ENCODE measurements at places on chromosomes 16 and 17.

DNA sequence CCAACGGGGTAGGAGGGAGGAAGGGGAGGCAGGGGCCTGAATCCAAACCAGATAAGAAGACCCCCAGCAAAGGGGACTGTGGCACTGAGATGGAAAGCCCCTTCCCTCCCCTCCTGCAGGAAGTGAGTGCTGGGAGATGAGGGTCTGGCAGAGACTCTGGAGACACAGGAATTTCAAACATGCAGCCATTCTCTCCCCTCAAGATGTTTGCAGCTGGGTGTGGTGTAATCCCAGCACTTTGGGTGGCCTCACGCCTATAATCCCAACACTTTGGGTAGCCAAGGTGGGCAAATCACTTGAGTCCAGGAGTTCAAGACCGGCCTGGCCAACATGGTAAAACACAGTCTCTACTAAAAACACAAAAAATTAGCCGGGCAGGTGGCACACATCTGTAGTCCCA is 33.9 kb upstream of the FAAP100 start:
- DNase-seq, result no peak

DNA sequence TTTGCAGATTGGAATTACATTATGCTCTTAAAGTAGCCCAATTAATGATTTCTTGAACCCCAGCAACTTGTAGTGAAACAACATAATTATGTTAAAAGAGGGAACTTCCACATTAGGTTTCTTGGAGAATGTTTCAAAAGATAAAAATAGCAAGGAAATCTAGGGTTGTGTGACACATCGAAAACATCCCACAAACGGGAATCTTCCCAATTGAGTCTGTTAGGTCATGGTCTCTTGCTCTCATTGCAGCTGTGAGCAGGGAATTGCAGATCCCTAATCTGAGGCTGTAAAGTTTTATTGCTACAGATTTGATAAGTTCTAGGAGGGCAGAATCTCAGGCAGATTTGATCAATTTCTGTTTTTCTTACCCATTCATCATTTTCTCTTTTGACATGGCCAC is 6.7 kb upstream of the LPO start:
- no peak for DNase-seq

GRCh38 chr17:62194401-62194800 is 129.3 kb upstream of the MED13 start:
- no peak for DNase-seq

GRCh38 chr16:20846551-20846950 is 40.2 kb downstream of the REXO5 start:
- DNase-seq, result no peak

DNA sequence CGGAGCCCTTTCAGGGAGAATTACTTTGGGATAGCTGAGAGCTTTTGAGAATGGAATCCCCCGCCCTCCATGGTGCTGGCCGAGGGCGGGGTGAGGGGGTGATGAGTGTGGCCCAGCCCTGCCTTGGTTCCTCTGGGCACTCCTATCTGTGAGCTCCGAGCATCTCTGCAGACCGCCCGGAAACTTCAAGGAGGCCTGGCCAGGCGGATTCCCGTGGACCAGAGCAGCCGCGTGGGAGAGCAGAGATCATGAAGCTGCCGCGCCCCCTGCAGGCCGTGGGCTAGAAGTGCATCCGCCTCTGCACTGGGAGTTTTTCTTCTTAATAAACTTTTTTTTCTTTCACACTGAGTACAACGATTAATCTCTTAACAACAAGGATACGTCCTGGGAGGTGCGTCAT is 392.9 kb upstream of the EEF2KMT start:
- DNase-seq, result peak; percentile 3

DNA sequence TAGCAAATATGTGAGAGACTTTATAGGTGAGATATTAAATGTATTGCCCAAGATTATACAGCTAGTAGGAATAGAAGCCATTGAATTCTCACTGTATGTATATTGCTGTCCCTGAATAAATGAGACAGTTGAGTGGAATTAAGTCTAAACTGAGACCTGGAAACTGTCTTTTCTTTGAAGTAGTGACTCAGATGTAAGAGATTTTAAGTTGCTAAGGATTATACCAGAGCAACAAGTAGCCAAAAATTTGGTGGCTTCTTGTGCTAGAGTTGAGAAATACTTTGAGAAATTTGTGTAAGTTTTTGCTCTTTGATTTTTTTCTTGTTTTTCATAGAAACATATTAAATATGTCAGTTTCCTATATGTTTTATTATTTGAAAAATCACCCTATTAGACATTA is 58.7 kb downstream of the TANC2 start:
- no peak for DNase-seq

GRCh38 chr16:78230832-78231231 is 131.4 kb downstream of the WWOX start:
- DNase-seq, result no peak

- no peak for DNase-seq
Measured at GRCh38 chr16:85527042-85527766, 85.9 kb upstream of the GSE1 start.

DNA sequence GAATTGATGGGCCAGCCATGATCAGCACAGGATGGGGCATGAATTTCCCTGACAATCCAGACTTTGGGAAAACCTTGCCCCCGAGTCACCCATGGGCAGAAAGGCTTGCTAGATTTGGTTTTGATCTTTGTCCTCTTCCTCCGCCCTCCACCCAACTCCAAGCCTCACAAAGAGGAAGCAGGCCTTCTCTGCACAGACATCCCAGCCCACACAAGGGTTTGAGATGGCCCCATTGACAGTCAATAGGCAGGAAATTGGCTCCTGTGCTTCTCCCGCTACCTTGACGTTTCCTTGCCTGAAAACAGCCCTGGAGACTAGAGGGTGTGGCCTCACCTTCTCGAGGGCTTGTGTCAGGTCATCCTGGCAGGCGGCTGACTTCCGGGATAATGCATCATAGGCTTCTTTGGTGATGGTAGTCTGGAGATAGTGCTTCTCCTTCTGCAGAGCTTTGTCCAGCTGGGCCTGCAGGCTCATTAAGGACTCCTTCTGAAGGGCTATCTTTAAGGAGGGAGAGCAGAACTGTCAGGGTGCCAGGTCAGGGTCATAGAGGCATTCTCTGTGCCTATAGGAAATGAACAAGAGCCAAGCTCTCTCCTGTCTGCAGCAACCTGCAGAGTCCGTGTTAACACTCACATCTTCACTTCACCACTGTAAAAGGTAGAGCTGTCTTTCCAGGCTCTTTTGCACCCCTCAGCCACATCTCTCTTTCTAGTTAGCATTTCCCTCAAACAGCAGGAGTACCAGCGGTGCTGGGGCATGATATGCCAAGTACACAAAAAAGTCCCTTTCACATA is 32.2 kb downstream of the DHX38 start:
- no peak for DNase-seq

DNA sequence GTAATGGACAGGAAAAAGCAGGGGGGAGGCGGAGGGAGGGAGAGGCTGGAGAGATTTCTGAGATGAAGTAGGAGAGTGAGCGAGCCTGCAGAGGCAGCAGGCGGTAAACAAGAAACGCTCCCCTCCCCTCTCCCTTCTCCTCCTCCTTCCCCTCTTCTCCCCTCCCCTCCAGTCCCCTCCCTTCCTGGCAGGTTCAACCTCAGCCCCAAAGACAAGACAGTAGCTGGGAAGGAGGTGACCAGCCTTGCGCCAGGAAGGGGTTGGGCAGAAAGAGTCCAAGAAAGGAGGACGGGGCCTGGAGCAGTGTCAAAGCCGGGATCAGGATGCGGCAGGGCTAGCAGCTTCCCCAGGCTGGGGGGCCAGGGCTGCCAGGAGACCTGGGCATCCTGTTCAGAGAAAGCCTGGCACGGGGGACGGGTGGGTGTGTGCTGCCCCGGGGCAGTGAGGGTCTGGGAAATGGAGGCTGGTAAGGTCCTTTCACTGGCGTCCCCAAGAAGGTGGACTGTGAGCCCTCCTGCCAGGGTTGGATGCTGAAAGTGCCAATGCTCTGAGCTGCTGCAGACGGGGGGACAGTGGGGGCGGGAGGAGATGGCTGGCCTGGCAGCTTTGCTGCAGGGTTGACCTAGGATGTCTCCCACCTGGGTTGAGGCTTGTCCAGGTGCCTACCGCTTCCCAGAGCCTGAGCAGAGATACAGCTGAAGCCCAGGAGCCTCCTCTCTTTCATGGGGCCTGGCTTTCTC is 261.6 kb upstream of the TNRC6C start:
- DNase-seq, result no peak

DNA sequence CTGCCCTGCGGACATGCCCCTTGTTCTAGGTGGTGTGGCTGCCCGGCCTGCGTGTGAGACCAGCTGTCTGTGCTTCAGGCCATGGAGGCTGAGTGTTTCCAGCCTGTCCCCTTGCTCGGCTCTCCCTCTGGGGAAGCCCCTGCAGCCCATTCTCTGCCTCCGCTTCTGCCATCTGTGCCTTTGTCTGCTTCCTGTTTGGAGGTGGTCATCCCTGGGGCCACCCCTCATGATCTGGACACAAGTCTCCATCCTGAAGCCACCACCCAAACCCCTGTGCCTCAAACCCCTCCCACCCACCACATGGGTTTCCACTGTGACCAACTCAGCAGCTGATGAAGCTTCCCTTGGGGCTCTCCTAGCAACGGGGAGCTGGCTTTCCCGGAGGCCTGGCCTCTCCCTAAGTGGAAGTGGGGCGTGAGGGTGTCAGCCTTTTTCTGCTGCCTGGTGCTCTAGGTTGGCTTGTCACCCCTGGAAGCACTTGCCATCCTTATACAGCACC is 184.9 kb downstream of the SEC14L1 start:
- DNase-seq, result no peak

- DNase-seq, result no peak
Measured at GRCh38 chr17:41728056-41728455, 6.4 kb downstream of the HAP1 start.

GRCh38 chr17:43040655-43041054 is 15.6 kb downstream of the RND2 start:
- no peak for DNase-seq

DNA sequence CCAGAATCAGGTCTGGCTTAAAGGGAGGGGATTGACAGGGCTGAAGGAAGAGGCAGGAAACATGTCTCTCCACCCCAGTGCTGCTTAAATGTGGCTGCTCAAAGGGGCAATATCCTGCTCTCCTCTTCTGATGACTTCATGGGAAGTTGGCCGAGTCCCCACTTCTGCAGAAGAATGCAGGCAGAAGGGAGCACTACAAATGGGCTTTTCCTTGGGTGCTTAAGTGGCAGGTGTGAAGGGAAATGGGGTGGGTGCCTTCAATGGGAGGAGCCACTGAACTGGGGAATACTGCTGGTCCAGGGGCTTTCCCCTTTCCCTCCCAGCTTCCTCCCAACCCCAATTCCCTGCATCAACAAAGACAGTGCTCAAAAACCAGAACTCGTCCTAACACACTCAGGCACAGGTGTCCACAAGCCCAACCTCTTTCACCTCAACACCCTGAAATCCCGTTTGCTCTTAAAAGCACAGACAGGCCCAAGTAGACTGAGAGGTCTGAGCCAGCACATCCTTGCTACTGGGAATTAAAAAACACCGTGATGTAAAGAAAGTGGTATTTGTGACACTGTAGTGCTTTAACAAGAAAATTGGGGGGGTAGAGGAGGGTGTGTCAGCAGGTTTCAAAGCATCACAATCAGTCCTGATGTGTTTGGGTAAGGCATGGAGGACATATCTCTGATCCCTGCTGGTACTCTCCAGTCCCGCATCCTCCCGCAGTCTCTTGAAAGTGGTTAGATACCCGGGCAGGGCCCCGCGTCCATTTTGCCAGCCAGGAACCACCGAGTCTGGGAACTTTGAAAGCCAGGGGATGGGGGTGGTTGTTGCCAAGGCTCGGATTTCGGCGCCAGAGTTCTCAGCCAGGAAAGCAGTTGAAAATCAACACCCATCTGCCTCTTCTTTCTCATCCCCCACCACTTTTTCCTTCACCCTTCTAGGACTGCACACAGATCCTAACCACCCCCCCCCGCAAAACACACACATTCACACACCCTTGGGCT is 1.6 kb downstream of the CA10 start:
- DNase-seq, result no peak

DNA sequence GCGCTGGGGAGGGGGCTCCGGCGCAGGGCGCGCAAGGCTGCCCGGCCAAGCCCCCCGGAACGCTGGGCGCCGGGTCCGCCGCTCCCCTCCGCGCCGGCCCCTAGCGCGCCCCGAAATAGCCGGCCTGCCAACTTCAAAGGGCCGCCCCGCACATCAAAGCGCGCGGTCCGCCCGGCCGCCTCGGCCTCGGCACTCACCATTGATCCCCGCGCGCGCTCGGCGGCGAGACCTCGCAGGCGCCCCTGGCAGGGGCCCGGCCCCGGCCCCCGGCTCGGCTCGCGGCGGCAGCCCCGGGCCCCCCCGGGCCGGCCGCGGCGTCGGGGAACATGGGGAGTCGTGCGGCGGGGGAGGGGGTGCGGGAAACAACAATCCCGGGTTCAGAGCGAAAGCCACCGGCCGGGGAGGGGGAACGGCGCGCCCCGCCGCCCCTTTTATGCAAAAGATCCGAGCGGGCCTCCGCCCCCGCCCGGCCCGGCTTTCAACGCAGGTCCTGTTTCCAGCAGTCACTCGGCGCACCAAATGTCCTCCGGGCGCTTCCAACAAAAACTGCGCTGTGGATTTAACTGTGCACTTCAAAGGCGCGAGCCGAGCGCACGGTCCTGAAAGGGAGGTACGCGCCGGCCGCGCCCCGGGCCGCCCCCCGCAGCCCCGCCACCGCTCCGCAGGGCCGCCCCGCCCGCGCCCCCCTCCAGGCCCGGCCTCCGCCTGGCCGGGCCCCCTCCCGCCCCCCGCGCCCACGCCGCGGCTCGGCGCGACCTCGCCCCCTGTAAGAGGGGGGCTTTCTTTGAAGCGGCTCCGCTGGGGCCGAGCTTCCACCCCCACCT is 608 bp downstream of the AXIN2 start:
- peak; percentile 60 for DNase-seq

GRCh38 chr16:85148931-85149330 is 36.7 kb upstream of the CIBAR2 start:
- DNase-seq, result no peak

DNA sequence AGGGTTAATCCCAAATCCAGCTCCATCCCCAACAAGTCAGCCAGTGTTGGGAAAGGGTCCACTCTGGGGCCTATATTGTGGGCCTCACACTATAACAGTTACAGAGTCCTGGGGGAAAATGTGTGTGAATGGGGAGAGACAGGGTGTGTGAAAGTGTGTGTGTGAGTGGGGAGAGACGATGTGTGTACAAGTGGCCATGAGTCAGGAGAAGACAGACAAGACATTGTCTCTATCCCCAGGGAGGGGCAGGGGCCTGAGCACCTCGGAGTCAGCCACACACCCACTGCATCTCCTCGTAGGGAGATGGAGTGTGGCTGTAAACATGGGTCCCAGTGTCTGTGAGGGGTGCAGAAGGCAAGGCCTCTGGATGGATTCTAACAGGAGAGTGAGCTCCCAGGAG is 2.9 kb downstream of the CRHR1 start:
- no peak for DNase-seq

DNA sequence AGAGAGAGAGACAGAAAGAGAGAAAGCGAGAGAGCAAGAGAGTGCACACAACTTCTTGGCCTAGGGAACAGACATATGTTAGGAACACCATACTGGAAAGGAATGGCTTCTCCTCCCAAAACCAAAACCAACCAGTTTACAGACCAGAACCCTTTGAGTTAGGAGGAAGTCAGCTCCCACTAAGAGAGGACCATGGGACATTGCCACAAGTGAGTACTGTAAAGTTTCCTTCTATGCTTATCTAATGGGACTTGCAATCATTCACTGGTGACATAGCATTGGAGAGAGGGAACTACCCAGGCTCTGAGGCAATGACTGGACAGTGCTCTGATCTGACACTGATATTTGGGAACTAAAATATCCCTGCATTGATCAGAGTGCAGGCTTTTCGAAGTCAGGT is 32.4 kb downstream of the TBC1D3B start:
- no peak for DNase-seq
